Stomach (tissue), 19 donors: ENCODE measurements at places on chromosomes 16 and 17. TPM values are rescaled to one million over a fixed set of nuclear protein-coding genes. Genes with fewer than 3 reads are reported as not detected.

The ITGB4 gene
- total RNA-seq: 66.8 TPM

GRCh38 chr16:27355610-27356009, 41.8 kb downstream of the IL4R start:
- DNase-seq: peak; percentile 33

DNA sequence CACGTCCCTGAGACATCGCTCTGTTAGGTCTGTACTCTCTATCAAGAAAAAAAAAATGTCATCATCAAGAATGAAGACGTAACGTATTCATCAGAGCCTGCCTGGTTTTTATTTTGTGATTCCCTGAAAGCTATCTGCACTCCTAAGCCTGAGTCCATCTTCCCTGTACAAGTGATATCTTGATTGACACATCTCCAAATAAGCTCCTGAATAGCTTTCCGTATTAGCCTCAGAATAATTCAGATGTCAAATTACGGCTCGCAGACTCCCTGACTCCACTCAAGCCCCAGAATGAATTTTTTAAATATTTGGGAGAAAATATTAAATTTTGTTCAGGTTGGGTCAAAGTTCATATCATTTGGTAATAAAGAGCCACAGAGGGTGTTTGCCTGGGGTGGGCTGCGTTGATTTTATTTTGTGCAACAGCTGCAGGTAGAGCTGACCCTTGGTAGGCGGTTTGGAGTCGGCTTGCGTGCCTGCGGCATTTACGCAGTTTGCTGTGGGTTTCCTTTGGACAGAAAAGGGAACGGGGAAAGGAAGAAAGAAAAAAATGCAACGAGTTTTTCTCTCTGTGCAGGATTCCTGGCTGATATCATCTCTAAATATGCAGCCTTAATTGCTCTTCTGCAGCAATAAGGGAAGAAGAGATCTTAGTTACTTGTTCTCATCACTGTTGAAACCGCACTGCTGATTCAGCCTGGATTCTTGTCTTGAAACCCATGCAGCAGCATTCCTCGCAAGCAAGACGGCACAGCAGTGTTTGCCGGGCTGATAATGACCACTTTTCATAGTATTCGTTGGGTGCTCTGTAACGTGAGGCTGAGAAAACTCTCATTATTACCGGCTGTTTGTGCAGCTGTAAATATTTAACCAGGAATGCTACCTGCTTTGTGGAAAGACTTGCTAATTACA, 114.7 kb downstream of the IRX3 start:
- peak; percentile 65 for DNase-seq

DNA sequence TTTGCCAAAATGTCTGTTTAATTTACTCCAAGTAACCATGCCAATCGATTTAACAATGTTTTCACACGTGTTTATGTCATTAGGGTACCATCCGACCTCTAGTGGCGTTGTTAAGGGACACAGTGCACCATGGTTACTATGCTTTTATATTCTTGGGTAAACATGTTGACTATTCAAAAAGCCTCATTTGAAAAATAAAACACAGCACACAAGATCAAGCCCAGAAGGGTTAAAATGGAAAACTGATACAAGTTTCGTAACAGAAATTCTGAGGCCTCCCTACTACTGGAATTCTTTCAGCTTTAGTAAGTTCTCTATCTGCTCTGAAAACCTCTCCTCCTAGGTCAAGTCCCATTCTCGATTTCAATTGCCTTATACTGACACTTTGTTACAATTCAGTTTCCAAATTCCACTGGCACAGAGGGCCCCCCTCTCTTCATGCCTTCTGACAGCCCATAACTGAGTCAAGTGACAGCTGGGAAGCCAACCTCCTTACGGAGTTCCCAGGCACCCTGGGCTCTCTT, 2.1 kb downstream of the CFAP20 start:
- no peak for DNase-seq

DNA sequence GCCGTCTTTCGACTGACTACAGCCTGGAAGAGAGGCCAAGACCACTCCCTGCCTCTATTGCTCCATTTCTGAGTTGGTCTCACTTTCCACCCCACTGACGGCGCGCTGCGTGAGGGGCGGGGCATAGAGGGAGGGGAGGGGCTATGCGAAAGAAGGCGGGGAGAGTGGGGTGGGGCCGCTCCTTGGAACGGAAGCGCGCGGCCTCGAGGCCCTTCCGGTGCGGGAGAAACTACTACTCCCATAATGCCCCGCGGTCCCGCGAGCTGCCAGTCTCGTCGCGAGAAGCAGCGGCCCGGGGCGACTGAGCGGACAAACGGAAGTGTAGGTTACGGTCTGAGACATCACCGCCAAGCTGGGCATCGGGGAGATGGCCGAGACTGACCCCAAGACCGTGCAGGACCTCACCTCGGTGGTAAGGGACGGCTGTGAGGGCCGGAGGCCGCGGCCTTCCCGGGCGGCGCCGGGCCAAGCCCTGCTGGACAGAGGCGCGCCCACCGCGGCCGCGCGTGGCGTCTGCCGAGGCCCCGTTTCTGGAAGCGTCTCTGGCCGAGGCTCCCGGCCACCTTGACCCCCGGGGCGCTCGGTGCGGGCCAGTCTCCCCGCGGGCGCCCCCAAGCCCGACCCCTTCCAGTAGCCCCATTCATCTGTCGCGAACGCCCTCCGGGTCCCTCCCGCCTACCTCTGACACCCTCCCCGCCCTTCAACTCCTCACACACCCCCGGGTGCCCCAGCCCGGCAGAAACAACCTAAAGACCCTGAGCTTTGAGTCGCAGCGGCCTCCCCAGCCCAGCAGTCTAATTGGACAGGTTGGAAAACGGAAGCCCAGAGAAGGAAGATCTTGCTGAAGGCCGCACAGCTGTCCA, at the start of gene HSBP1:
Gene HSBP1, plus strand, starts transcription at position 269 of the 863 bp plus-strand sequence. Its CDS starts 99 bp downstream, at position 368.
- peak; percentile 97 for DNase-seq

GRCh38 chr17:61354895-61355874, 44.5 kb upstream of the TBX2 start:
- no peak for DNase-seq

GRCh38 chr17:74758848-74759168, 10.4 kb downstream of the NHERF1 start:
- DNase-seq: peak; percentile 63

DNA sequence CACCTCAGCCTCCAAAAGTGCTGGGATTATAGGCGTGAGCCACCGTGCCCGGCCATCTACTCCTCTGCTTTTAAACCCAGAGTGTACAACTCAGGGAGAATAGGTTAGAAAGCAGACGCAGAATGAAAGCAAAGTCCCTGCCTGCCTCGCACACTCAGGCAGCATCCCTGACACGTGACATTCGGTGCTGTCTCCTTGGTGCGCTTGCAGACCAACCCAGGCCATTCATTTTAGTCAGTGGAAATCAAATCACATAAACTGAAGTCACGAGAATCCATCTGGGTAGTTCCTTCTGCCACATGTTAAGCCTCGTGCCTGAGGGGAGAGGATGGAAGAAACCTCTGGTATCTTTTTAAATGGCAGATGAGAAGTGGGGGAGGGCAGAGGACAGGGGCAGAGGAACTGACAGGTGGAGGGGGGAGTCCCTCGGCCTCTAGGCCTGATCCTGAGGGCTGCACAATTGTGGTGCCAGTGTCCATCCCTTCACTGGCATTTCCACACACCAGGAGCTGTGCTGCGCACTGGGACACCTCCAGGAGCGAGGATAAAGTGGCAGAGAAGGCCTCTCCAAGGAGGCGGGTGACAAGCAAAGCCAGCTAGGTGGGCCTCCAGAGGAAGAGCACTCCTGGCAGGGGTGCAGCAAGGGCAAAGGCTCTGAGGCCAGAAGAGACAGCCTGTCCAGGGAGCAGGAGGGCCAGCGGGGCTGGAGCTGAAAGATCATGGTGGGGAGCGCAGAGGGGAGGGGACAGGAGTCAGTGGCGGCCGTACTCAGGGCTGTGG, 196.3 kb downstream of the KATNIP start:
- DNase-seq: no peak

DNA sequence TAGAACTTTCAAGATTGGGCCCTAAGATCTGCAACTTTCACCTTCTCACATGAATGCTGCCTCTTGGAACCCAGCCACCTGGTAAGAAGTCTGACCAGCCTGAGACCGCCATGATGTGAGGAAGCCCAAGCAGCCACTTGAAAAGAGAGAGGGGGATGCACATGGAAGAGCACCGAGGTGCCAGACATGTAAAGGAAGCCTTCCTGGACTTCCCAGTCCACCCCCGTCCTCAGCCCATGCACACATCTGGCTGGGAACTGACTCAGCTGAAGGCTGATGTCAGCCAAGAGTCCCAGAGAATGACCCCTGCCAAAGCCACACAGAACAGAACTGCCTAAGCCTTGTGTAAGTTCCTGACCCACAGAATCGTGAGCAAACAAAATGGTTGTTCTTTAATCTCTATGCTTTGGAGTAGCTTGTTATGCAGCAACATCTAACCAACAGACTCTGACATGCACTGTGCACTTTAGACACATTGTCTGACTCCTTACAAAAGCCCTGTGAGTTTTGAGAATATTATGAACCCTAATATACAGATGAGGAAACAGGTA, 86.7 kb downstream of the RMI2 start:
- no peak for DNase-seq

The TXNDC11 gene
- total RNA-seq: 63.7 TPM

The EXOC3L1 gene
- total RNA-seq: 1.3 TPM

GRCh38 chr17:9291912-9292560, 270.7 kb downstream of the NTN1 start:
- peak; percentile 80 for DNase-seq

- DNase-seq: no peak
Measured at GRCh38 chr16:8675183-8676159, 1.1 kb downstream of the ABAT start.

GRCh38 chr17:45036691-45037090, 14.7 kb downstream of the DCAKD start:
- no peak for DNase-seq

The DYNLRB2 gene
- total RNA-seq: not detected

- DNase-seq: no peak
Measured at GRCh38 chr17:68446626-68447041, 10.7 kb downstream of the WIPI1 start.

DNA sequence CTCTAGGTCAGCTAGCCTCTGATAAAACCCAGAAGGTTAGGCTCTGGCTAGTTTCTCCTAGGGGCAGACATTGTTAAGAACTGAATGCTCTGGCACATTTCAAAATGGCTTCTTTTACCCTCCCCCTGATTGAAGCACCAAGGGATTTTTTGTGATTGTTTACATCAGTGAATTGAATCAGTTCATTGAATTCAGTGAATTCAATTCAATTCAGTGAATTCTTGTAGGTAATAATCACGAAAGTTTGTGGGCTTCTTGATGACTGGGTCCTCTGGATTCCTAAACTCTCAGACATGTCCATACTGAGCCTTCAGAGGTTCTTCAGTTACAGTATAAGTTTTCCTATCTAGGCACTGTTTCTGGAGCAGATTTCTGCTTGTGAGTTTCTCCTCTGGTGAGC, 135.2 kb upstream of the ELAC2 start:
- no peak for DNase-seq

DNA sequence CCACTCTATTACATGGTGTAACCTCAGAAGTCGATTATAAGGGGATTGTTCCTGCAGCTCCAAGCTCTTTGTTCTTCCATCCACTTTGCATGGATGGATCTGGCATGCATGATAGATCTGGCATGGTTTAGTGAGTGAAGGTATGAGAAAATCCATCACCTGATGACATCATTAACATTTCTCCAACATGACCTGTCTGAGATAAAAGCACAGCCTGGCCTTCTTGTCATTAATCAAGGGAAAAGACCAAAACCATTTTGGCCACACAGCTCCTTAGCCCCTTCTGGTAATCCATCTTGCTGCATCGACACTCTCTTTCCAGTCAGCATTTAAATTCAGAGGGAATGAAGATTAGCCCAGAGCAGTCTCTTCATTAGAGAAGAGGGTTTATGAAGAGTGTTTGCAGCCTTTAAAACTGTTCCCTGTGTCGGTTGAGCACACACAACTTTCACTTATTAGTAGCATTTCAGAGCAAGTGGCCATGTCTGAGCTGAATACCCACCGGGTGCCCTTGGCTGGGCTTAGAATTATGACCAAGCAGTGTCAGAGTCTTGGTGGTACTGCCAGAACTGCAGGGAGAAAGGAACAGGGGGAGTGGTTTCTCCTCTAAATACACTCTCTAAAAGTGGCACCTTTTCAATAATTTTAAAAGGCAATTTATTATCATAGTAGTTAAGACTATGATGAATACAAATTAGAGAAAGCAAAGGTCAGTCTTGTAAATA, 246.0 kb downstream of the HAPSTR1 start:
- DNase-seq: no peak

- DNase-seq: no peak
Measured at GRCh38 chr17:54972406-54973138, 4.0 kb downstream of the STXBP4 start.

DNA sequence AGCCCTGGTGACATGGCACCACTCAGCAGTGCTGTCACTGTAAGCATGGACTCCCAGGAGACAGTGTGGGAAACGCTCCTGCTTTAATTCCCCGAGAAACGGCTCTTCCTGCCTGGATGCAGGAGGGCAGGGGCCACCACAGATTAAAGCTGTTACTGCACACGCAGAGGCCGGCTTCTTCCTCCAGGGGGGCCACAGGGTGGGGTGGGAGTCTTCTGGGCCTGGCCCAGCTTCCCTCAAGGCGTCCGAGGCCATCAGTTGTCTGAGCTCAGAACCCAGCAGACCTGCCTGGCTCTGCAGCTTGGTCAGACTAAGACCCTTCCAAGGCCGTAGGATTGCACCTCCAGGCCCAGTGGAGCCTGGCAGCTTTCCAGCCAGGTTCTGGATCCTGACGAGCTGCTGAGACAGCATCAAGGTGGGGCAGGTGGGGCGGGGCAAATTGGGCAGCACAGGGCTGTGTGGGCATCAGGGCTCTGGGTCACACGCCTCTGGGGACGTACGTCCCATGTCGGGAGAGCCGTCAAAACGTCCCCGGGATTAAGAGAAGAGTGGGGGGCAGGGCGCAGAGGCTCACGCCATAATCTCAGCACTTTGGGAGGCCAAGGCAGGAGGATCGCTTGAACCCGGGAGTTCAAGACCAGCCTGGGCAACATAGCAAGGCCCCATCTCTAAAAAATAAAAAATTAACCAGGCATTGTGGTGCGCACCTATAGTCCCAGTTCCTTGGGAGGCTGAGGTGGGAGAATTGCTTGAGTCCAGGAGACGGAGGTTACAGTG, 5.0 kb upstream of the CAPN15 start:
- no peak for DNase-seq

DNA sequence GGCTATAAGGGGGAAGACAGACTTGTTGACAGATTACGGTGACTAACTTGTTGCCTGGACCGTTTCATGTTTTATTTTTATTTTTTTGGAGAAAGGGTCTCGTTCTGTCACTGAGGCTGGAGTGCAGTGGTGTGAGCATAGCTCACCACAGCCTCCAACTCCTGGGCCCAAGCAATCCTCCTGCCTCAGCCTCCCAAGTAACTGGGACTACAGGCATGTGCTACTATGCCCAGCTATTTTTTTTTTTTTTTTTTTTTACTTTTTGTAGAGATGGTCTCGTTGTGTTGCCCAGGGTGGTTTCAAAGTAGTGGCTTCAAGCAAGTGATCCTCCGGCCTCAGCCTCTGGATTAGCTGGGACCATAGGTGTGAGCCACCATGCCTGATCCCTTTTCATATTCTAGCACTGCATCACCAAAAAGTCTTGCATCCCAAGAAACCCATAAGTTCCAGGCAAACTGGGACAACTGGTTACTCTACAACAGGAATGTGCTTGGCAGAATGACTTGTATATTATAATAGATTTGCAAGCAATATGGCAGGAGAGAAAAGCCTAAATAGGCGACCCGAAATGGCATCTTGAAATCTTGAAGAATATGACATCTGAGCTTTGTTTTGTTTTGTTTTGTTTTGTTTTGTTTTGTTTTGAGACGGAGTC, 2.2 kb upstream of the WDR59 start:
- DNase-seq: no peak
